ENCODE measurements at places on chromosomes 5 and 9.

- DNase-seq: no peak
These were observed 78.1 kb upstream of the SPATA31C2 start for GRCh38 chr9:88216126-88216995.

- DNase-seq: no peak
These were observed 159.8 kb upstream of the GAS1 start for GRCh38 chr9:87107072-87107471.

DNA sequence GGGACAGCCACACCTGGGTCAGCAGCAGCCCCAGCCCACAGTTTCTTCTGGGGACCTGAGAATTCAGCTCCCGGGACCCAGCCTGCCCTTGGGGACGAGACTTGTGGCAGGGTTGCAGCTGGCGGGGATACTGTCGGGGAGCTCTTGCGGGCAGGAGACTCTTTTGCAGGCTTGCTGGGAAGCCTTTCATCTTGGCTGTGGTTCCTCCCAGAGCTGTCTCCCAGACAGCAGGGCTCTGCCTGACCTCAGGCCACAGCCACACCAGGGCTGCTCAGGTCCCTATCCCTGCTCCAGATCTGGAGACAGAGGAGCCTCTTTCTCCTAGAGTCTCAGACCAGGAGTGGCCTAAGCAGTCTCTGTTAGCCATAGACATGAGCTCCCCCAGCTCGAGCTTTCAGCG, 4.7 kb upstream of the MYMK start:
- DNase-seq: no peak

- DNase-seq: no peak
These were observed 74.0 kb upstream of the RXRA start for GRCh38 chr9:134252084-134252830.

DNA sequence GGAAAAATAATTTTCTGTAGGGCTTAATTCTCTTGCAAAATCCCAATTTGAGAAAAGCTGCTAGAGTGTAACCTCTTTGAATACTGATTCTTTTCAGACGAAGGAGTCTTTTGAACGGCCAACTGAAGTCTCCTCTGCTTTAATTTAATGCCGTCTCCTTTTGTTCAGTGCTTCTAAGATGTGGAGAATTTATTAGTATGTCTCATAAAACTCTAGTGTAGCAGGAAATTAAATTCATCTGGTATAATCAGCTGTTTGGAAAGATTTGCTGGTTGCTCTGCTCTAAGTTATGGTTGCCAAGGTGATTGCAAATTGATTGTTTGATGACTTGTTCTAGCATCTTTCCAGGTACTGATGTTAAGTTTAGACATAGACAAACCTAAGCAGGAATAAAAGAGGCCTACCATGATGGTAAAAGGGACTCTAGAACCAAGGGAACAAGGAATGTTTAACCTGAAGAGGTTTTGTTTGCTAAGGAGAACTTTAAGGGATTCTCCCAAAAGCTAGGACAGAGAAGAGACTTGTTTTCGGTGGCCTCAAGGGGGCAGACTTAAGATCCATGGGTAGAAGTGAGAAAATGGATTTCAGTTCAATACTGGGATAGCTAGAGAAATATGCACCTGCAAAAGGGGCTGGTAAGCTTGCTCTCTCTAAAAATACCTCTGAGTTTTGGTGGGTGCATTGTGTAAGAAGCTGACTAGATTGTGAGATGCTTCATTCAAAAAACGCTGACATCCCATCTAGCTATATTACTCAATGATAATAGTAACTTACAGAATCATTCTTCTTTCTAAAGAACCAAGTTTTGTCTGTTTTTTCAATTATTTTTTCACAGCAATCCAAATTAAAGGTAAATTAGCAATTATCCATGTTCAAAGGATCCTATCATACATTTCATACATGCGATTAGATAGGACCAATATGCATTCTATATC, 5.7 kb upstream of the ADRB2 start:
- no peak for DNase-seq

All from fibroblast of skin of left quadriceps (primary cell).